LNCaP clone FGC (cell line): ENCODE measurements at places on chromosomes 3 and 15.

DNA sequence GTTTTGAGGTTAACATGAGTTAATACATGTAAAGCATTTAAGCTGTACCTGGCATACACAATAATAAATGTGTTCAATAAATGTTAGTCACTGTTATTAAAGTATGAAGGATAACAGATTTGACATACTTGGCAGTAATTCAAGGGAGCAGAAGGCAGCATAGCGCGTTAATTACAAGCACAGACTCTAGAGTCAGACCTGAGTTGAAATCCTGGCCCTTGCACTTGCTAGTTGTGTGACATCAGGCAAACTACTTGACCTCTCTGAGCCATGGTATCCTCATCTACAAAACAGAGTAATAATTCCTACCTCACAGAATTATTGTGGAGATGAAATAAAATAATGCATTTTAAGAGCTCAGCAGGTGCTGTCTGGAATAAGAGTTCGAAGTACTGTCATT lies 5.4 kb downstream of the IFT122 start:
- DNase-seq: no peak

GRCh38 chr15:57758560-57758959 lies 52.0 kb downstream of the POLR2M start:
- no peak for DNase-seq

DNA sequence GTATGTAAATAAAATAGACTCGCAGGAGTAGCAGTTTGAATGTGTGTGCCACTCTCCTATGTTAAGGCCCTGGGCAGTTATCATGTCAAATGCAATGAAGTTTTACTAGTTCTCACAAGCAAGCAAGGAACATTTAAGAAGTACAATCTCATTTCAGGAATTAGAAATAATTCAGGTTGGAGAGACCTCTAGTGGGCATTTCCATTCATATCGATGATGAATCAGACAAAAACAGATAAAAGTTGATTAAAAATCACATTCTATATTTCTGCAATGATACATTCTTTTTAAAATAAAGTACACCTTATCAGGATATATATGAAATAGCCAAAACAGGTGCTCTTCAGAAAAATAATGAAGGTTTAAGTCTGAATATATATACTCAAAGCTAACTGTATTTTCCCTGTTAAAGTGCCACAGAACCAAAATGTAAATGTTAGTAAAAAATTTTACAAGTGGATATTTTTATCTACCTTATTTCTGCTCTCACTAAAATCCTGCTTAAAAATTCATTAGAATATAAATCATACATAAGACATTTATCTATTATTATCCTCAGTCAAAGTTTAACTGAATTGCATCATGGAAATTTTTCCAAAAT lies 492.4 kb upstream of the FRG2C start:
- DNase-seq: peak; percentile 11

- no peak for DNase-seq
These were observed 121.3 kb upstream of the ZNF717 start for GRCh38 chr3:75906555-75907112.

GRCh38 chr3:36679384-36680200 lies 84.8 kb downstream of the DCLK3 start:
- no peak for DNase-seq

DNA sequence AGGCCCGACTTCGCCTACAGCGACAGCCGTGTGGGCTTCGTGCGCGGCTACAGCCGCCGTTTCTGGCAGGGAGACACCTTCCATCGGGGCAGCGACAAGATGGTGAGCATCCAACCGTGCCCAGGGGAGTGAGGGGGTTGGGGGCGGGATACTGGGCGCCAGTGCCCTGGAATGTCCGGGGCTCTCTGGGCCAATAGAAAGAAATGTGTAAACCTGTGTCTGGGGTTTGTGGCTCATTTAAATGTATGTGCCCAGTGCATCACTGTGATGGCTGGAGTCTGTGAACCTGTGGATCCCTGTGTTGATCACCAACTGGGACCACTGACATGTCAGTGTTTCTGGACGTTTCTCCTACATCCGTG lies 423 bp downstream of the CHAC1 start:
- no peak for DNase-seq

GRCh38 chr15:79308874-79309273 lies 2.0 kb upstream of the TMED3 start:
- no peak for DNase-seq

GRCh38 chr3:44950275-44950734 lies 25.7 kb downstream of the ZDHHC3 start:
- no peak for DNase-seq

- DNase-seq: peak; percentile 86
These were observed 100.6 kb downstream of the TLE3 start for GRCh38 chr15:69997161-69997485.

GRCh38 chr3:13278783-13279531 lies 141.2 kb downstream of the NUP210 start:
- DNase-seq: no peak

GRCh38 chr3:171875923-171876412 lies 32.8 kb downstream of the TMEM212 start:
- peak; percentile 87 for DNase-seq

DNA sequence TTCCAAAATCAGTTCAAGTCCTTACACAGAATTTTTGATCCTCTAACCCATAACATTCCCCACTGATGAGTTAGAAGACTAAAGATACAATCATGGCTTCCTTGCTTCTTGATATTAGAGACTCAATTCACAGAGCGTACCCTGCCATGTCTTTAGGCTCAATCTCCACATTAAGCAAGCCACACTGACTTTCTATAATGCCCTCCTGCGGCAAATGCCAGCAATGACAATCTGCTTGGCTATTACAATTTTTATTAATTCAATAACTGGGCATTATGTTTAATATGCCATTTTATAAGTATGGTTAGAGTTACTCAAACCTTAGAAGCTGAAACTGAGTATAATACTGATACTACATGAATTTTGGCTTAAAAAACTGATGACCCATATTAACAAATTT lies 479.7 kb upstream of the NR2F2 start:
- peak; percentile 10 for DNase-seq

GRCh38 chr15:64314456-64314855 lies 41.5 kb downstream of the CSNK1G1 start:
- no peak for DNase-seq

DNA sequence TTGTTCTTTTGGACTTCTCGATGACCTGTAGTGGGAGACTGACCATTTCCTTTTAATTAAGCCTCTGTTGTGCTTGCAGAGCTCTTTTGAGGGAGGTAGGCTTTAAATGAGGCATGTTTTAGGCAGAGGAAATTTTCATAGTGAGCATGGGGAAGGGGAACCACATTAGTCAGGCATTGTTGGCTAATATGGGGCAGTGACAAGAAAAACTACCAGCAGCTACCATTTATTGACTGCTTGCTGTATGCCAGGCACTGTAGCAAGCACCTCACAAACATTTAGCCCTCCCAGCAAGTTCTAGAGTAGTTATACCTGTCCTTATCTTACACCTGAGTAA lies 10.9 kb downstream of the ATG7 start:
- DNase-seq: no peak

- no peak for DNase-seq
These were observed 221.4 kb upstream of the NANOGP8 start for GRCh38 chr15:35306361-35306981.

DNA sequence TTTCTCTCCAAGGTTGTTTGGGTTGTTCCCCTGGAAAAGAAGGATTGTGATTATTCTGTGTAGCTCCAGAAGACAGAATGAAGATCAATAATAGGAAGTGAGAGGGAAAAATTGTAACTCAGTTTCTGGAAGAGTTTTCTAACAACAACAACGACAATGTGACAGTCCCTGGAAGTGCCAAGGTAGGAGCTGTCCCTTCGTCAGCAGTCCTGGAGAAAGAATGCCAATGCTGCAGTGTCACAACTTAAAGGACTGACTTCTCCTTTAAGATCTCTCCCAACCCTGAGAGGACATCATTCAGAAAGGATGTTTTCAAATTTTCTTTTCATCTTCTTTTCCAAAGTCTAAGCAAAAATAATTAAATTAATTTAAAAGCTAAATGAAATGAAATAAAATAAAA lies 136.4 kb upstream of the GAP43 start:
- DNase-seq: no peak

DNA sequence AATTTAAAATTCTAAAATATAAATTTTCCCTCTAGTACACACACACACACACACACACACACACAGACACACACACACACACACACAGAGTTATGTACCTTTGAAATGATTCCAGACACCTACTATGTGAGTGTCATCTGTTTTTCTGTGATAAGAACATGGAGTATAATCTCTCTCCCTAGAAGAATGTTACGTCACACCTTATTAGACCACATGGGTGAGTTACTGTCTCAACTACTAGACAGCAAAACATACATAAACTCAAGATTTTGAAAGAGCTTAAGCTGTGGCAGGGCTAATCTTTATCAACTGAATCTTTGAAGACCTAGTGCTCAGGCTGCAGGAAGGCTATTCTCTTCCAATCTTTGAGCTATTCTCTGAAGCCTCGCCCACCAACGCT lies 385.9 kb upstream of the BCHE start:
- DNase-seq: no peak

DNA sequence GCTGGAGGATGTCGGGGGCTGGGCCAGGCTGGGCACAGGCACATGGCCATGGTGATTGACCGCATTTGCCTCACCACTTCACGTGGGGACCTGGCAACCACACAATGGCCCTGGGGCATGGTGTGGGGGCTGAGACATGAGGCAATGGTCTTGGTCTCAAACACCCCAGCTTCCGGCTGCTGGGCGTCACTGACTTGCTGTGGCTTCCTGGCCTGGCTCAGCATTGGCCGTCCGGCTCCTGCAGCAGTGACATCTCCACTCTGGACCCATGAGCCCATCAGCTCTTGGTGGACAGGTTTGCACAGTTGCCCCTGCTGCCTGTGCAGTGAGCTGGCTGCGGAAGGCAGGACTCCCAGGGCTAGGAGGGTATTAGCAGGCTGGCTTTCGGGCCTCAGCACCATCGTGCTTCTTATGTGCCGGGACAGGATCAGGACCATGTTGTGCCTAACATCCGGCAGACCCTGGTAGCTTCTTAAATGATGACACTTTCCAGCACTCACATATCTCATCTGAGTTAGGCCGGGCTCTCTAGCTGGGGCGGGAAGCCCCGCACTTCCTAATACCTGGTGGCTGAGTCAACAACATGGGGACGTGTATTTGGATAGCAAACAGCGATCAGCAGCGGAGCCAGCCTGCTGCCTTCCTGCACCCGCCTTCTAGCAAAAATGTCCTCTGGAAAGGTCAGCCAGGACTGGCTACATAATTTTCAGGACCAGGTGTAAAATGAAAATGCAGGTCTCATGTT lies 34.1 kb downstream of the ZNF710 start:
- peak; percentile 34 for DNase-seq

- DNase-seq: peak; percentile 61
These were observed at the start of gene DYNLT2B for GRCh38 chr3:196317687-196318467. Gene DYNLT2B (minus strand): TSS chr3:196318240. CDS start chr3:196318152, 88 bp downstream.

- DNase-seq: no peak
These were observed 35.0 kb downstream of the GATM start for GRCh38 chr15:45343258-45343860.

DNA sequence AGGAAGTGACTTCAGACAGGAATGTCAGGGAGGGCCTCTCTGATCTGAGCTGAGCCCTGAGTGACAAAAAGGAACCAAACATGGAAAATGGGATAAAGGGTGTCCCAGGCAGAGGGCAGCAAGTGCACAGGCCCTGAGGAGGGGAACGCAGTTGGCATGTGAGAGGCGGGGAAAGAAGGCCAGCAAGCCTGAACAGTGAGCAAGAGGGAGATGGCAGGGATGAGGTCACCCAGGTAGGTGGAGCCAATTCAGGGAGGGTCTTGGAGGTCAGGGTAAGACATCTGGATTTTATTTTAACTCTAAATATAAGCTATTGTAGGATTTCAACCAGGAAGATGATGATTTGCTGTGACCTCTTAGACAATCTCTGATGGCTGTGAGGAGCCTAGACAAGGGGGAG lies 167.7 kb downstream of the LRTM1 start:
- no peak for DNase-seq

GRCh38 chr3:139202226-139202958 lies 141.4 kb upstream of the MRPS22 start:
- peak; percentile 48 for DNase-seq

DNA sequence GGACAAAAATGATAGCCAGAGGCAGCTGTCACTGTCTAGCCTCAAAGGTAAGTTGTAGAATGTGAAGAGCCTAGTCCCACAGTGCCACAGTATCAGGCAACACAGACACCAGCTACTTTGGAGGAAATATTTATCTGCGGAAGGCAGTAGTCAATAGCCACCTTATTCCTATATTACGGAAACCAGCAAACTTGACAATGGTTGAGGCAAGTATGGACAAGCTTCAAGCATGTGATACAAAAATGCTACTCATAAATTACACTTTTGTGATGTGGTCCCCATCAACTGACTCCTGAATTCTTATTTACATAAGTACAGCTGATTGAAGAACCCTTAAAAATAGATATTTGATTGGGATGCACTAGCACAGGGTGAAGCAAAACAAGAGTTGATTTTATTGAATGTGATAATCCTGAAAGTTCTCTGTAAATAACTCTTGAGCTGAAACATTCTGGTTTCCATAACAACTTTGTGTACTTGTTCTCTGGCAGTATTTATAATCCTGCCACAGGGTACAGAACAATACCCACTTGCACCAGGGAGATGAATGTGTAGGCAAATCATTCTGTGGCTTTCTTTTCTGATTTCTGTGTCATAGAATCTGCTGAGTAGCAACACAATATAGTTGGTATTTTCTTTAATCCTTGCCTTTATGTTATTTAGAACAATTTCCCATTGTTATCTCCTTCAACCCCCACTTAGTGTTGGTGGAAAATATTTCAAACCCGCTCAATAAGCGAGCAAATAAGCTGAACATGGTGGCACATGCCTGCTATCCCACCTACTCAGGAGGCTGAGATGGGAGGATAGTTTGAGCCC lies at the start of gene ANKUB1:
Gene ANKUB1 (minus strand): TSS at position 103 of the 819 bp plus-strand sequence. CDS start 188 bp downstream, outside the sequence.
- no peak for DNase-seq

- DNase-seq: no peak
These were observed 581.6 kb downstream of the FHIT start for GRCh38 chr3:60669636-60670035.

DNA sequence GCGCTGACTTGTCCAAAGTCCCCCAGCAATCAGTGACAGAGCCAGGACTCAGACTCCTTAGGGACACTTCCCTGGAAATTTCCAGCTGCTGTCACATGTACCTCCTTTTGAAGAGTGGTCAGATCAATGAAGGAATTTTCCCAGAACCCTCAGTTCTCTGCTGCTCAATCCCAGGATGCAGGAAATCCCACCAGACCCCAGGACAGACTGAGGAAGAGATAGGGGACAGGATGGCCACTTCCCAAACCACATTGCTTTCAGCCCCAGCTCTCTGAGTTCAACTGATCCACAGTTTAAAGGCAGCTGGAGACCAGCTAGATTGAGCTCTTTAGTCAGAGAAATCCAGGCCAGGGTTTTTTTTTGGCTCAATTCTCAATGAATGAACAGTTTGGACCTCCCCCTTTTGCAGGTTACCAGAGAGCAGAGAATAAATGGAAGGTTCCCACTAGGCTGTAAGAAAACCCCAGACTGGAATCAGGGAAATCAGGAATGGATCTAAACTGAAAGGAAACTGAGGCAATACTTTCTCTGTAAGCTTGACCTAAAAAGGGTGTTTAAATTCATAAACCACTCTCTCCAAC lies 1.5 kb downstream of the CYP1A1 start:
- peak; percentile 22 for DNase-seq

GRCh38 chr3:79521221-79521848 lies 246.5 kb downstream of the ROBO1 start:
- no peak for DNase-seq

GRCh38 chr3:157444797-157445184 lies 8.1 kb downstream of the PTX3 start:
- no peak for DNase-seq
